ENCODE measurements at places on chromosomes 7 and 10. TPM values are rescaled to one million over a fixed set of nuclear protein-coding genes. Genes with fewer than 3 reads are reported as not detected.

DNA sequence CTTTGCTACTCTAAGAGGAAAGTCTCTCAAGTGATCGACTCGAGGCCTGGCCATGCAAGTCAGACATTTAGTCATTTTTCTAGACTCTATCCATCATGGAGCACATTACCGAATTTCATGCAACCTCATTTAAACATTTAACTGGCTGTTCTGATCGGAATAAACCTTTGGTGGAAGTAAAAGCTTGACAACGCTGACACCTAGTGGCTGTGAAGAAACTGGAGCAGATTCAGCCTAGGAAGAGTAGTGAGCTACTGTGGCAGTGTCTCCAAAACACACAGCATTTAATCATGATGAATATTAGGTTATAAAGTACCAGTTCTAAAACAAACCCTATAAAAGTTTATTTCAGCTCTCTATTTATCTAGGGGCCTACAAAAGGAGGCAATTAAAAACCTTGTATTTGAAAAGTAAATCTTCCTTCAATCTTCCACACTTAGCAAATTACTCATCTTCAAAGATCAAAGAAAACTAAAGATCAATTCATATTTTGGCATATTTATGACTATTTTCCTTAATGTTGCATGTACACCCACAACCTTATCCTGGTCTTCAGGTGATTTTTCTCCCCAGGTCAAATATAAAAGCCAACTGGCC lies 175.0 kb downstream of the CTNNA3 start:
- peak; percentile 69 for DNase-seq

Gene ZP3
- total RNA-seq = 12.9 TPM

Gene HKDC1
- total RNA-seq = not detected

- no peak for DNase-seq
Observed at GRCh38 chr7:155268921-155269650, 28.6 kb upstream of the INSIG1 start.

GRCh38 chr7:52209614-52210013 lies 825.8 kb upstream of the POM121L12 start:
- no peak for DNase-seq

DNA sequence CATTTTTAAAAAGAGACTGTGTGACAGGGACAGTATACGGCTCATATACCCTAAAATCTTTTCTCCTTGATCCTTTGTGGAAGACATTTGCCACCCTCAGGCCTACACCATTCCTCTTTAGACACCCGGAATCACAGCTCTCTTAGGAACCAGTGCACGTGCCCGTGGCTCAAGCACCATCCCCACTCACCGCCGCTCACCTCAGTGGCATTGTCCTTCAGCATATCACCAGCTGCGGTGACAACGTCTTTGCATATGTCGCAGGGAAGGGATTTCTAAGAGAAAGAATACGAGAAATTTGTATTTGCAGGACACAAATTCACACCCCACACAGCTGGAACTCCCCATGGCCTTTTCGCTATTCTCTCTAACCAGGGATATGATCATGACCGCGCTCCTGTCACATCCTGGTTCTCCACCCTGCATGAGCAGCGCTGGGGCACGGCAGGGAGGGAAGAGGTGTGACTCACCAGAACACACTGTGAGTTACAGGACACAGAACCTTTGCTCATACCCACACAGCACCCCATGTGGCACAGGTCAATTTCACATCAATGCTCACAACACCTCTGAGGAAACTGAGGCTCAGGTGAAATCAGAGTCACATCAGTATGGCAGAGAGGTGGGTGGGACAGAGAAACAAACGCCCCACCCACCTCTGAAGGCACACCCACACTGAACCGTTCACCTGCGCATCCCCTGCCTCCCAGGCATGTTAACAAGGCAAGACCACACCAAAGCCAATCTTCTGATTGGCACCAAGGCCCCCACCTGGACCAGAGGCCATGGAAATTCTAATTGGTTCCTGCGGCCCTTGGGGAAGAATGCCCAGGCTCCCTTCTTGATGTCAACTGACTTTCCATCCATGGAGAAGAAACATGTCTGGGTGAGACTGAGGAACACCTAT lies 19.2 kb downstream of the PSAP start:
- DNase-seq = no peak

Gene GPNMB
- total RNA-seq = not detected

DNA sequence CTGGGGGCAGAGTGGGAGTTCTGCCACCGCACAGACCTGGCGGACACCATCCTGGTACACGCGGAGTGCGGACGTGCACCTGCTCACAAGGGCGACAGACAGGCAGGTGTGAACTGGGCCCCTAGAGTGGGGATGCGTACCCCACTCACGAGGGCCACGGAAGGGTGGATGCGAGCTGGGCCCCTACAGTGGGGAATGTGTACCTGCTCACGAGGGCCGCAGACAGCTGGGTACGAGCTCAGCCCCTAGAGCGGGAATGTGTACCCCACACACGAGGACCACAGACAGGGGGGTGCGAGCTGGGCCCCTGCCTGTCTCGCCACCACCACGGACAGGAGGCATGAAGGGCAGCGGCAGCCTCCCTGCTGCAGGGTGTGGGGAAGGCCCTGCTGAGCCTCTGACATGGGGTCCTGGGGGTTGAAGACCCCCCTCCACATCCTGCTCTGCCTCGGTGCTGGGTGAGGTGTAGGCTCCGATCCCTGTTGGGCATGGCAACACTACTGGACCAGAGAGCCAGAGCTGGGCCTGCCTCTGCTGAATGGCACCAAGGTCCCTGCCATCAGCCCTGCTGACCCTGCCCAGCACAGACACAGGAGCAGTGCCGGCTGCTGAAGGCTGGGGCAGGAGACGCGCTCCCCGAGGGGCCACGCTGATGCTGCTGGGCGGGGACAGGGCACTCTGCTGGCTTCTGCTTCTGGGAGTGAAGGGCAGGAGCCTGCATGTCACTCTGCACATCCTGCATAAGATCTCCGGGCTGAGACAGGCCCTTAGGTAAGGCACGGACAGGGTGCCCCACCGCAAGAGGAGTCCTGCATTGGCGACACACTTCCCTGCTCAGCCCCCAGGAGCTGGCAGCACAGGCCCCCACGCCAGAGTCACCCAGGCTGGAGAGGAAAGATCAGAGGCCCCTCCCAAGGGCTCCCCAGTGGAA lies 259.2 kb downstream of the MAD1L1 start:
- no peak for DNase-seq

Data from natural killer cell (primary cell).